ENCODE measurements at places on chromosomes 16 and 17.

DNA sequence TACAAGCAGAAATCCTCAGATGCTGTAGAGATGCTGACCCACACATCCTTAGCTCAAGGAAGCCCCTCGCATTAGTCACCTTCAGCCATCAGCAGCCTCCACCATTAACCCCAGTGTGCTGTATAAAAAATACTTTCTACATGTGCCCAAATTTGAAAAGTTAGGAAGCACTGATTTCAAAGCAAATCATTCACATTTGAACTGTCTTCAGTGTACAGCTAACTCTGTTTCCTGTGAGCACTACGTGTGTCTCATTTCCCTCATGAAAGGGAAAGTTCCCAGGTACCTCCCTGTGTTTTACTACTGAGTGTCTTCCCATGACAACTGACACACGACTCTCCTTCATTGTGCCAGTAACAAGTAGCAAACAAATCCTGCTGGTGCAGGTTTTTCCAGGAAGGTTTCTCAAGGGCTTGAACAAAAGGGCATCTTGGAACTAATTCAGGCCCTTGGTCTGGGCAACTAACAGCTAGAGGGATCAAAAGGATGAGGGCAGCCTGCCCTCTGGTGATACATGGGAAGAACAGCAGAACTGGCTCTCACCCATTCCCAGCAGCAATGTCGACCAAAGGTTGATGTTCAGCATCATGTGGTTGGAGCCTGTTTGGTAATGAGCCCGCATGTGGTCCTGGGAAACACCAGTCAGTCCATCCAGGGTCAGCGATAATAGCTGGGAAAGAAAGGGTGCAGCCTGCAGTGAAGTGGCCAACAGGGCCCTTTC, 4.0 kb downstream of the SLC35B1 start:
- no peak for DNase-seq

- no peak for DNase-seq
Measured at GRCh38 chr17:33137426-33137825, 145.8 kb downstream of the SPACA3 start.

DNA sequence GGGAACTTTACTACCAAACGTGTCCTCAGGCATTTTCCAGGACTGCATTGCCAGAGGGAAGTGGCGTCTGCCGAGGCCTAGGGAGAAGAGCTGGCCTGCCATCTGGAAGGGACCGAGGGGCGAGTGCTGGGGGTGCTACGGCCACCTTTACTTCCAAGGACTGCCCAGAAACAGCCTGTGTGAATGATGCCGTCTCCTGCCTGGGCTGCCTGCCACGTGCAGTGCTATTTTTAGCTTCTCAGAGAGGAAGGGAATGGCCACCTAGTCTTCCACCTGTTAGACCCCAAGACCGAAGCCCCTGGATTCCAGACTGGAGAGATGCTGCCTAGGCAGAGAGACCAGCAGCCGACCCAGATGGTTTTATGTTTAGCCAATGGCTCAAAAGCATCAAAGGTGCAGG, 57.2 kb downstream of the VAC14 start:
- DNase-seq = no peak

GRCh38 chr16:57091200-57091974, 996 bp upstream of the CPNE2 start:
- DNase-seq = no peak

DNA sequence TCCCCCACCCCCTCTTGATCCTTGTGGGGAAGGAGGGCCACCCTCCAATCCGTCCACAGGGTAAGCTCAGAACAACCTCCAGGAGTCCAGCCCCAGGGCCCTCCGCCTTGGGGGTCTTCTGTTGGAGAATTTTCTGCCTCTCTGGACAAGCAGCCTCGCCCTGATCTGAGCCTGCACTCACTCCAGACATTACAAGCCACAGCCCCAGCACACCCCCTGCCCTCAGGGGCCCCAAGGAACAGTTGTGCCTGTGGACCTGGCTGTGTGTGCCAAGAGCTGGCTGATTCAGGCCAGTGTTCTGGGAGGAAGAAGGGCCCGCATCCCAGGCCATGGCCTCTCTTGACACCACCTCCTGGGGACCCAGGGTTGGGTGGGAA, 477 bp upstream of the ARHGAP27 start:
- DNase-seq = no peak
